ENCODE measurements at places on chromosomes 5 and 9.
A peak's percentile ranks its signal among the peaks of the same experiment; 100 is the strongest.

DNA sequence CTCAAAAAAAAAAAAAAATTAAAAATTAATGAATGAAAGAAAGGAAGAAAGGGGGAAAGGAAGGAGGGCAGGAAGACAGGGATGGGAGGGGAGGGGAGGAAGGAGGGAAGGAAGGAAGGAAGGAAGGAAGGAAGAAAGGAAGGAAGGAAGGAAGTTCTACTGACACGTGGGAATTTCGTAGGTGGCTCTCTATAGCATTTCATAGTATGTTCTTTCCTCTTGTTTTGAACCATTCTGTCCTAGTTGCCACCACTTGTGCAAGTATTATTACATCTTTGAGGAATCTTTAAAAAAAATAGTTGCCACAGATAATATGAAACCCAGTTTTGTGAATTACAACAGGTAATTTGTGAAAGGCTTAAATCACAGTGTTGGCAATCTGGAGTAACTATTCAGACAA, 253.8 kb downstream of the BNC2 start:
- DNase-seq: no peak

GRCh38 chr5:124866355-124867136, 120.1 kb upstream of the ZNF608 start:
- DNase-seq: no peak

DNA sequence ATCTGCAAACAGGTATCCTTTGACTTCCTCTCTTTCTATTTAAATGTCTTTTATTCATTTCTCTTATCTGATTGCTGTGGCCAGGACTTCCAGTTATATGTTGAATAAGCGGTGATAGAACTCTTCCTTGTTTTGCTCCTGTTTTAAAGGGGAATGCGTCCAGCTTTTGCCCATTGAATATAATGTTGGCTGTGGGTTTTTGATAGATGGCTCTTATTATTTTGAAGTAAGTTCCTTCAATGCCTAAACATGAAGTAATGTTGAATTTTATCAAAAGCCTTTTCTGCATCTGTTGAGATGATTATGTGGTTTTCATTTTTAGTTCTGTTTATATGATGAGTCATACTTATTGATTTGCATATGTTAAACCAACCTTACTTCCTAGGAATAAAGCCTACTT, 300.5 kb upstream of the CTNND2 start:
- DNase-seq: no peak

DNA sequence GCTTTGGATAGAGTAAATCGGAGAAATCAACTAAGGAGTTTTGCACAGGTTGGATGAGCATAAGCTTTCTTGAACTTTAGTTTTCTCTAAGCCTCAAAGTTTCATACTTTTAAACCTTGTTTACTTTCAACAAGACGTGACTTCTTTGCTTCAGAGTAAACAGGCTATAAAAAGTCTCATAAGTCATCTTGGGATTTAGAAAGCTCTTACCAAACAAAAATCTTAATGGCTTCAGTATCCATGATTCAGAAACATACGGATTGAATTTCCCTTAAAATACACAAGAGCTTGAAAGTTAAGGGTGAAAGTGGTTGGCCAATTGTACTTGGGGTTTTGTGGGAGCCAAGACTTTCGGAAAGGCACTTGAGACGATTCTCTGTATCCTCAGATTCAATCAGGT, 270.9 kb upstream of the ANKH start:
- peak; percentile 44 for DNase-seq

DNA sequence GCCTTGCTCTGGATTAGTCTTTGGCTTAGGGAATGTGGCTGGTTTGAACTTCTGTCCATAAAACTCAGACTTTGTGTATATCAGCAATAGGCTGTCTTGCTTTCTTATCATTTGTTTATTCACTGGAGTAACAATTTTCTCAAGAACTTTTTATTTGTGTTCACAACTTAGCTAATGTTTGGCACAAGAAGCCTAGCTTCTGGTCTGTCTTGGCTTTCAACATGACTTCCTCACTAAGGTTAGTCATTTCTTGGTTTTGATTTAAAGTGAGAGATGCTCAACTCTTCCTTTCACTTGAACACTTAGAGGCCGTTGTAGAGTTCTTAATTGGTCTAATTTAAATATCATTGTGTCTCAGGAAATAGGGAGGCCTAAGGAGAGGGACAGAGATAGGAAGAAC, 4.9 kb downstream of the FBXO38 start:
- no peak for DNase-seq

GRCh38 chr5:129572060-129572459, 112.0 kb downstream of the ADAMTS19 start:
- DNase-seq: no peak

GRCh38 chr5:103847060-103847459, 284.5 kb upstream of the NUDT12 start:
- peak; percentile 26 for DNase-seq

GRCh38 chr5:137265457-137265856, 233.7 kb downstream of the SPOCK1 start:
- no peak for DNase-seq

DNA sequence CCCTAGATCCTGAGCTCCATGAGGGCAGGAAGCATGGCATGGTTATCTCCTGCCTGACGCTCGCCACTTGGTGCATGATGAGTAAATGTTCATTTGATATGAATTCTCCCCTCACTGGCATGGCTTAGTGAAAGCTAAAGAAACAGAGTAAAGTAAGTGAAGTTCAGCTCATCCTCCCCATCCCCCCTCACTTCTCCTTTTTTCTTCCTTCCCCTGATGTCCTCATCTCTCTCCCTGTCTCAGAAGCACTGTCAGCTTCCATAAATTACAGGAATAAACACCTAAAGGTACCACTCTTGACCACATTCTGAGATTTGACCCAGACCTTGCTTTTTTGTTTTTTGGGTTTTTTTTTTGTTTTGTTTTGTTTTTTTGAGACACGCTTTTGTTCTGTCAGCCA, 73.3 kb downstream of the SNX18 start:
- no peak for DNase-seq

DNA sequence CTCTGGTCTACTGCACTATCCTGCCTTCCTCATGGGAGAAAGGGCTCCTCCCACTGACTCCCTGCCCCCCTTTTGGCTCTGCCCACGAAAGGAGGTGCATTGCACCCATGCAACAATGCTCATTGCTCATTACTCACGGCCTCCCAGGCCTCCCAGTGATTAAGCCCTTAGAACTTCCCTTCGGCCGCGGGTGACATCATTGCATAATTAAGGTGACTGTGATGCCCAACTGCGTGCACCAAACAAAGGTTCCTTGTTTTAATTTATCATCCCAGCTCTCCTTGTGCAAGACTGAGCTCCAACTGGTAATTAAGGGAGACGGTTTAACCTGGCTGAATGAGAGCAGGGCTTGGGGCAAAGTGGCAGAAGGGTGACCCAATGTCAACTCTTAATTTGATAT, 180.4 kb downstream of the GAS1 start:
- DNase-seq: peak; percentile 55

DNA sequence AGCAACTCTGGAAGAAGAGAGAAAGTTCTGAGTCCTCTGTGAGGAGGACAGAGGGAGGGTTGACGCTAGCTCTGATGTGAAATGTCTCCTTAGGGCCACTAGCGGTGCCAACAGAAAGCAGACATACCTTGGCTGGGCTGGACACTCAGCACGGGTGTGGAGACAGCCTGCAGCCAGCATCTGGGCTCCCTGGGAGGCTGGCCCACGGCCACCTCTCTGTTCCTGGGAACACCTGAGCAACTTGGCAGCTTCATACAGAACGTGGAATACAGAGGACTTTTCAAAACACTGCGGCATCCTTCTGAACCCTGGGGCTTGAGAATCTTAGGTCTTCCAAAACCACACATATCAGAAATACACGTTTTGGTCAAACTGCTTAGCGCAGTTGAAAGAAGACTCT, 269.1 kb downstream of the FSTL4 start:
- DNase-seq: no peak

DNA sequence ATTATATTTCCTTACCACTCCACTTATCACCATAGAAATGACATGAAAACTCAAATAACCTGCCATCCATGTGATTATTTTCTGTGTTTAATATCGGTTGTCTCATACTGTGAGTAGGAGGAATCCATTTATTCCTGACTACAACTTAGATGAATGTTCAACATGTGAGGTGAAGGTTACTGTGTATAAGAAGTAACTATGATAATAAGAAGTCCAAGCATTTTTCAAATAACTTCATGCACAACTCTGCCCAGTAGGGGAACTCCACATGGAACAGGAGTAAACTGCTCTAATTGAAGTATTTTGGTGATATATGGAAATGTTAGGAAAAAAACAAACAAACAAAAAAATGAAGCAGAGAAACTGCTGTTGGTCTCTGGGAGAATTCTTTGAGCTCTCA, 447.5 kb upstream of the GRIN3A start:
- DNase-seq: no peak

DNA sequence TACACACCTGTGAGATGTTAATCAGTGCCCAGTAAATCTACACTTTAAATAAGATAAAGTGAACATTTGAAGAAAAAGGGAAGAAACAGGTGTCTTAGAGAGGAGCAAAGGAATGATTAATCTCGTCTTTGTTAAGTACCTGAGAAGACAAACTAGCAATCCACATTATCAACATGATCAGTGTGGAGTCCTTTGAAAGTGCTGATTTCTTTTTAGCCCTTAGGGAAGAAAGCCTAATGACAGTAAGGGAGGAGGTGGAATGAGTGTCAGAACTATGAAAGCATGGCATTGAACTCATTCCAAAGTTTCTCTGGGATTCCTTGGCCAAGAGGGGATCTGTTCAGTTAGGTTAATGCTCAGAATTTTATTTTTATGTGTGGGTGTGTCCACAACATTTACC, 1109.0 kb upstream of the ACO1 start:
- no peak for DNase-seq

- no peak for DNase-seq
Observed at GRCh38 chr5:146126068-146126467, 20.7 kb upstream of the PLAC8L1 start.

DNA sequence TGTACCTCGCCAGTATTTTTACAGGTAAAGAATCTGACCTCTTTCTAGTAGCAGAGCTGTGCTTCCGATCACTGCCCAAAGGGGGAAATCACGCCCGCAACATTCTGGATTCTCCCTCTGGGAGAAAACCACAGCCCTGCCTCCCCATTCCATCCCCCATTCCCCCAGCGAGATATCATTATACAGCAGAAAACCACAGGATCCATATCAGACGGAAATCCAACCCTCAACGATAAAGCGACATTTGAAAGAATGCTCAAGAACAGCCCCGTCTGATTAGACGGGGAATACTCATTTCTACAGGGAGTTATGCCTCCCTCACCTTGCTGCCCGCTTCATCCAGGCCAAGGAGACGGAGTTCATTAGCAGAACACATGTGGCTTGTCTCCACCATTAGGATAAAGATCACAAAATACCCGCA, 172.8 kb downstream of the COL23A1 start:
- DNase-seq: no peak

DNA sequence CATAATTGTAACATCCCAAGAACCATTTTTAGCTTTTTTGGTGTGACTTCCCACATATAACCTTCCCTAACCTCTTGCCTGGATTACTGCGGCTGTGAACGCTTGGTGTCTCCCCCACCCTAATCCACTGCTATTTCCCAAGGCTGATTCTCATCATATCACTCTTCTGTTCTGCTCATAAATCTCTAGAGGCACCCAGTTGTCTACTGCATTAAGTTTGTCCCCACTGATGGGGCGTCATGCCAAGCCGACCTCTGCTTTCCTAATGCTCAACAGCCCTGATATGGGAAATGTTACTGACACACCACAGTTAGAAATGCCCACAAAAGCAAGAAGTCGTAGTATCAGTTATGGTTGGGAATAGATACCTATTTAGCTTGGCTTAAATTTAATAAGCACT, 24.4 kb downstream of the NPR3 start:
- no peak for DNase-seq

GRCh38 chr9:93292664-93293328, 108.9 kb downstream of the WNK2 start:
- DNase-seq: no peak

DNA sequence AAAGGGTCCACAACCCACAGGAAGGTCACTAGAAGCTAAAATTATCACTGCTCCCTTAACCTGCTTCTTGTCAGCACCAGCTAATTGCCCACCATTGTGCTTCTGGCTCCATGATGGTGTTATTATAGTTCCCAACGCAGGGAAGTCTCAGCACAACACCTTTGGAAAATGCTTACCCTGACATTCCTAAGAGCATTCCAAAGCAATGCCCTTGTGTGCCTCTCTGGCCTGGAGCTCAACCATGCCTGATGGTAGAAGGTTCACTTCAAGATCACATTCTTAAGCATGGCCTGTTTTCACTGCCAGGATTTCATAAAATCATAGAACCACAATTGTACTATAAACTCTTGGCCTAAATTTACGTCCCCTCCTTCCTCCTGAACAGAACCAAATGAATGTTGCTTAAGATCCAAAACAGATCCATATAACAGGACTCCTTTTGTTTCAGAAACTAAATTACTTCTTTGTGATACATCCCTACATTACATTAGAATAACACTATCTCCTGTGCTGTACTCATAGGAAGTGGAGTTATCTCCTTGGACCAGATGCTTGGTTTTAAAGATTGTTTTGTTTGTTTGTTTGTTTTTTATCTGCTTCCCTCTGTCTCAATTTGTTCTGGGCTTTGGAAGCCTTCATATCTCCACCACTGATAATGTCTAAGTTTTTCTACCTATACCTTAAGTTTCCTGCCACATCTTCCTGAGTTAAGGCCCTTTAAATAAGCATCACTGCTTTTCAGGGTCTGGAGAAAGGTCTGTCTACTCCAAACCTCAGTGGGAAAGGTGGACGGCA, 32.1 kb downstream of the ARL15 start:
- no peak for DNase-seq

GRCh38 chr9:16794871-16795639, 75.4 kb downstream of the BNC2 start:
- peak; percentile 91 for DNase-seq

DNA sequence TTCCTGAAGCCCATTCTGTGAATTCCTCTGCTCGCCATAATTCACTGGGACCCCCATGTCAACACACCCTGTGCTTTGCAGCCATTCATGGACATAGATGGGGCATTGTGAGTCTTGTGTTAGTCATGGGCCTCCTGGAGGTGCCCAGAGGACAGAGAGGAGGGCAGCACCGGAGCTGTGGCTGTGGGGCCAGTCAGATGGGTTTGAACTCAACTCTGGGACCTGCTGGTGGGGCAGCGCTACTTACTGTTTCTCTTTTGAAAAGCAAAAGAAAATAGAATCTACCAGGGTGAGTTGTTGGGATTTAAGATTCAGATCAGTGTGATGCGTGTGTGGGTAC, 11.3 kb upstream of the EXOC3 start:
- no peak for DNase-seq

- no peak for DNase-seq
Observed at GRCh38 chr9:123216251-123216797, 52.1 kb downstream of the STRBP start.

DNA sequence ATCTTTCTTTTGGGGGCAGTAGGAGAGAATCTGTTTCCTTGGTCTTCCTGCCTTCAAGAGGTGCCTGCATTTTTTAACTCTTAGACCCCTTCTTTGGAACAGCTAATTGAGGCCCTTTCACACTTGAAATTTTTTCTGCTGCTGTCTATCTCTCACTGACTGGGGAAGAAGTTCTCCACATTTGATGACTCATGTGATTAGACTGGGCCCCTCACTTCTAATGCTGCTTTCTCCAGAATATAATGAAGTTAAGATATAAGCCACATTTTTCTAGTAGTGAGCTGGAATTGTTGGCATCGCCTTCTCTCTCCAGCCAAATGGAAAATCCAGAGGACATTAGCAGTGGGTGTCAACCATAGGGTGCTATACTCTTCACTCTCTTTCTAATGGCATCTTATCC, 12.4 kb downstream of the ZNF474 start:
- DNase-seq: no peak

GRCh38 chr5:76292620-76293322, 110.3 kb upstream of the IQGAP2 start:
- DNase-seq: no peak

- no peak for DNase-seq
Observed at GRCh38 chr9:122510502-122510901, at the start of gene OR1J2. OR1J2 (plus strand) TSS chr9:122510802; CDS start chr9:122510802, 0 bp downstream.

Measured in BJ (cell line).